HS-5 (cell line): ENCODE measurements at places on chromosomes 2 and 18.

GRCh38 chr2:45293182-45293581 is 283.9 kb upstream of the SIX2 start:
- DNase-seq, result no peak

DNA sequence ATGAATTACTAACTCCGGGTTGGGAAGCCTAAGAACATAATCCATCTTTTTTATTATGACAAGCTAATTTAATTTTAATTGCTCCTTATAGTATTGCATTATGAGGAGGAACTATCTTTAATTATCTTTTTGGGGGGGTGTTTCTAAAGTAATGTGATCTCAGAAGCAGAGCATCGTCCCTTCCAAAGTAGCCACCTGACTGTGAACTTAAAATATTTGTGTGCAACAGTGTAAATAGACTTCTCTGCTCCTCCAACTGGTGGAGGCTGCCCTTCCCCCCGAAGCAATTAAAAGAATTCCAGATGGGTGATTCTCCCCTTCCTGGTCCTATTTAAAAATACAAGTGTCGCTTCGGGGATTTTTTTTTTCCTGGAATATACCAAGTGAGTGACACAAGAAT is 55.7 kb downstream of the TCF7L1 start:
- no peak for DNase-seq

- no peak for DNase-seq
These were observed 48.7 kb upstream of the FZD7 start for GRCh38 chr2:201984800-201985525.

DNA sequence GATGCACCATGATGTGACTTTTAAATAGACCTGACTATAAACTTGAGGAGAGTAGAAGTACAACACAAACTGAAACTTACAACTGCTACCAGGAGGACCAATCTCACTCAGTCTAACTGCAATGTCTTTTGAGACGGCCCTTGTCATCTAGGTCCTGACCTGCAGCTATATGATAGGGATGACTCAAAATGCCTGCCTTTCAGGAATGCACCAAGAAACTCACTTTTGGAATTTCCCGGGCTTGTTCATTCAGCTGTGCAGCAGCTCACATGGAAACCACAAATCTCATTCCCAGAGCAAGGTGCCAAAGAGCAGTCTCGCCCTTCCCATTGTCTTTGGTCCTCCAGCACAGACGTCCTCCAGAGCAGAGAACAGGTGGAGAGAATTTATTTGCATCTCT is 113.7 kb downstream of the SPOPL start:
- peak; percentile 79 for DNase-seq

- DNase-seq, result no peak
These were observed 14.4 kb downstream of the NLRC4 start for GRCh38 chr2:32250290-32250689.

GRCh38 chr18:9191658-9192256 is 55.2 kb downstream of the ANKRD12 start:
- no peak for DNase-seq

GRCh38 chr2:128040166-128040771 is 12.4 kb upstream of the SAP130 start:
- no peak for DNase-seq

DNA sequence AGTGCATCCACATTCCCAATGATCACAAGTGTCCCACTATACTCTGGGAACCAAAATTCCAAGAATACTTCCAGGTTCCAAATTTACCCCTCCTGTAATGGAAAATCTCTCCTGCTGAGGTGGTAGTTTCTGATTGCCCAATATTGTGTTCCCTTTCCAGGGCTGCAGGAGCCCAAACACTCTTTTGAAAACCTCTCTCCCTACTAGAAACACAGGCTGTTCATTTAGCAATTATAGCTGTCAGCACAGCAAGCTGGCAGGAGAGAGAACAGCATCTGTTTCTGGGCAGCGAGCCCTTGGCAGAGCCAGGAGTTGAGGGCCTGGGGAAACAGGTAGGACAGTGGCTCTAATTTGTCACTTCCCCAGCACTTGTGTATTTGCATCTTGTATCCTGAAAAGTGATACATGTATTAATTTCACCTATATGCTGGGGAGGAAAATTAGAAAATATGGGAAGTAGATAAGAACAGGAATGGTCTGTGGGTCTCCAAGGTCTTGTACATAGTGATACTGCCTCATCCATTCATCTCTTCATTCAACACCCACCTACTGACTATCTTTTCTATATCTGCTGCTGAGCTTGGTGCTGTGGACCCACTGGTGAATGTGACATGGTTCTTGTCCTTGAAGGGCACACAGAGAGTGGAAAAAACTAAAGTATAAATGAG is 16.9 kb upstream of the PAIP2B start:
- no peak for DNase-seq

DNA sequence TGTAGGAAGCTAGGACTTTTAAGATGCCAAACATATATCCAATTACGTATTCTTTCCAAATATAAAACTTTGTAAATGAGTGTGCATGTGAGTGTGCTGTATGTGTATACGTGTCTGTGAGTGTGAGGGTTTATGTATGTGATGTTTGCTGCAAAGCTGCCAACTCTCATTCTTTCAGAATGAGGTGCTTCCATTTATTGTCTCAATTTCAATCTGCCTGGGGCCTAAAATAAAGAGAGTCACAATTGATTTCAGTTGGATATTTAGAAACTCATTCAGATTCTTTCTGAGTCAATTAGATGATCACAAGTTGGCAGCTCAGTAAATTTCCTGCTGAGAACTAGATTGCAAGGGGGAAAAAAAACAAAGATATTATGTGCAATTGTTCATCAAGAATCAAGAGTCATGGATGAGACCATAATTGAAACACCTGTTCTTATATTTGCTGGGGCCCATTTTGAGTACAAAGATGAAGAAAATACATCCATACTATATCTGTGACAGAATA is 621.2 kb upstream of the ACVR2A start:
- no peak for DNase-seq

DNA sequence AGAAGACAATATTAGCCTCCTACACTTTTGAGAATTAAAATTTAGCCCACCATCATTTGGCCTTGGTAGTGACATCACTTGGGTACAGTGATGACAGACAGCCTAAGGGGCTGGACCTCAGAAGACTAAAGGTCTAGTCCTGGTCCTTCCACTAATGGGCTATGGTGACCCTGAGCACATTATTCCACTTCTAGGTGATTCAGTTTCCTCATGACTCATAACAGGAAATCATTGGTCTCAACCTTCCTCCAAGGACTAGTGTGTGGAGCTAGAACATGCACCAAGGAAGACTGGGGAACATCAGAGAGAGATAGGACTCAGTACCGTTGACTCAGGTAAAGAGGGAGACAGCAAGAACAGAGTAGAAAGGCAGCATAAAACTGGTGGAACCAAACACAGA is 64.0 kb downstream of the TFCP2L1 start:
- DNase-seq, result peak; percentile 28

DNA sequence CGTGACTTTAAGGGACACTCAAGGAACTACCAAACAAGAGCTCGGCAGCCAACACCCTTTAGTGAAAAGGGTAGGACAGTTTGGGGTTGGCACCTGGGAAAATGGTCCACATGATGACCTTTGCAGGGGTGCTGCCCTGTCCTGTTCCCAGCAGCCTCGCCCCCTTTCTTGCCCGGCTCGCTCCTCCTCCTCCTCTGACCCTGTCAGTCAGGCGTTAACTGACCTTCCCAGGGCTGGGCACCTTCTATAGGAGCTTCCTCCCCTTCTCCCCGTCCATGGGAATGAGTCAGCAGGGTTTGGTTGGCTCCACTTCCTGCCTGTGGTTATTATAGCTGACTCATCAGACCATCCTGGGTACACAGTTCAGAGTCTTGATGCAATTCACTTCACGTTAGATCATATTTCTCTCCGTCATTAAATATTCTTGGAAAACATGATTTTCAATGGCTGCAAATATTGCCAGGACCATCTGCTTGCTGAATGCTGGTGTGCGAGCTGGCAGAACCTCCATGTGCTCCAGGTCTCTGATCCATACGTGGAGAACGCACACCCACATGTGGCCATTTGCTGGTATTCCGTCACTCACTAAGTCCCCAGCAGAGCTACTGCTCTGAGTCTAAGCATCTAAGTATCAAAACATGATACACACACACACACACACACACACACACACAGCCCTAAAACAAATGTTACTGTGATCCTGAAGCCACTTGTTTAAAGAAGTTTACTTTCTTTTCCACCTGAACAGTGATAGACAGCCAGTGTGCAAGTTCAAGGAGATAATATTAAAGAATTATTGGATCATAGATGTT is 185.0 kb downstream of the ANAPC1 start:
- DNase-seq, result peak; percentile 100
